ENCODE measurements at places on chromosomes 3 and 15.

DNA sequence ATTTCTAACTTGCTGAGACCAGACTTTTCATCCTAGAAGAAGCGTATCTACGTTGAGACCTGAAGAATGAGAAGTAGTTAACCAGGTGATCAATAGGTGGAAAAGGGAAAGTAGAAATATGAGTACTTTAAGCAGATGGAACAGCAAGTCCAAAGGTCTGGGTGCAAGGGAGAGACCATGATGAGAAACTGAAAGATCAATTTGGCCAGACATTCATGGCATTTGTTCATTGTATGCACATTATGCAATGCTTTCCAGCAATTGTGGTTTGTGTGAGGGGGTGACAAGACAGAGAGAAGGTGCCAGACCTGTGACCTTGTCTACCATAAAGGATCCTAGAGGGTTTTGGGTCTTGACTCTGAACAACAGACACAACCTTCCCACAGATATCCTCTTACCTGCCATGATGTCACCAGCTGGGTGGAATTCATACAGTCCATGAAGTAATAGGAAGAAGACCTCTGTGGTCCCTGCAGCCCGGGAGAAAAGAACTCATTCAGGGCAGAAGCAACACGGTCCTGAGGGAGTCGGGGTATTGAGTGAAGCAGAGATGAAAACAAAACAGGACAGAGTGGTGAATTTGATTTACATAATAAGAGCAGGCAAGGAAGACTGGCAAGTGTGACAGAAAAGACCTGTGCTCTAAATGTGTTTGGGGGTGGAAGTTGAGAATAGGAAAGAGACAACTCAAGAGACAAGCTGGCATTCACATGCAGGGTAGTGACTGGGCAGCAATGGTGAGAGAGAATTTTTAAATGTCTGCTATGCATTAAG is 63.4 kb upstream of the PSMD6 start:
- DNase-seq, result no peak

DNA sequence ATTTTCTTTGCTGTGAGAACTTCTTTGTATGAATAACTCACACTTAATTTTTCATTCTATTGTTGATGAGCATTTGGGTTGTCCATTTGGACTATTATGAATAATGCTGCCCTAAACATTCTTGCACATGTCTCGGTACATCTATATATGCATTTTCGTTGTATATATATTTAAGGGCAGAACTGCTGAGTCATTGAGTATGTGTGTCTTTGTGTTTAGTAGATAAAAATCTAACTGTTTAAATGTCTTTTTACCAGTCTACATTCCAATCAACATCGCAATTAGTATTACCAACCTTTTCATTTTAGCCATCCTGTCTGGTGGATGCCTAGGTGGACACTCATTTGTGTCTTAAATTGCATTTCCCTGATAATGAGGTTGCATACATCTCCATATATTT is 144.4 kb downstream of the UACA start:
- no peak for DNase-seq

- no peak for DNase-seq
These were observed 64.7 kb downstream of the MINAR1 start for GRCh38 chr15:79496838-79497237.

GRCh38 chr15:47266566-47266965 is 450.7 kb upstream of the SEMA6D start:
- DNase-seq, result no peak

DNA sequence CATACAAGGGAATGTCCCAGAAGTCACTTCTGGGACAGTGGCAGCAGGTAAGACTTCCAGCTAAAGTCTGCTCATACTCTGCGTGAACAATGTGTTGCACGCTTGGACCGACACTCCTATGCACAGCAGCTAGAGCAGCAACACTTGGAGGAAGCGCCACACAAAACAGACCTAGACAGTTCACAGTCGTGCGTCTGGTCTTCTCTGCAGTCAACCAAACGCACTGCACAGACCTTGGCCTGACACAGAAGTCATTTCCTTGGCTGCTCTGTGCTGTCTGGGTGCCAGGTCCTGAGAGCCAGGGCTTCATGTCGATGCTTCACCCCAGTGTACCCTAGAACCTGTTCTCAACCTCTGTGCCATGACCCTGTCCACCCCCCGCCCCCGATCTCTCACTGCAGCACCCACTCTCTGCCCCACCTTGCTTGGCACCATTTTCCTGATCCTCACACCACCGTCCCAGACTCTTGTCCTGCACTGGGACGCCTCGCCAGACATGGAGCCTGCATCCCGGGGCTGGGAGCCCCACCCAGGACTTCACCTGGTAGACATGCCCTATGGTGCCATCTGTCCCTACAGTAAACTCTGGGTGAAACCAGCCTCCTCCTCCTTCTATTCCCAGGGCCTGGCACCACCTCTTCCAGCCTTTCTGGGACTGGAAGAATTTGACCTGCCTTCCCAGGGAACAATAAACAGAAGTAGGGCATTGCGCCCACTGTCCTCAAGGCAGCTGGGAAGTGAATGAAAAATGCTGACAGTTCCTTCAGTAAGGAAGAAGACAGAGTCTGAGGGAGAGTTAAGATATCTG is 3.1 kb downstream of the ATP10A start:
- peak; percentile 73 for DNase-seq

- no peak for DNase-seq
These were observed 140.6 kb downstream of the RYR3 start for GRCh38 chr15:33451385-33451784.

Measured in T-cell (primary cell).